Left renal cortex interstitium (tissue), 4 donors: ENCODE measurements at places on chromosomes 12 and 14.

- no peak for DNase-seq
Observed at GRCh38 chr14:32584079-32584478, 255.0 kb downstream of the AKAP6 start.

- no peak for DNase-seq
Observed at GRCh38 chr12:72077111-72077820, 138.6 kb downstream of the TPH2 start.

DNA sequence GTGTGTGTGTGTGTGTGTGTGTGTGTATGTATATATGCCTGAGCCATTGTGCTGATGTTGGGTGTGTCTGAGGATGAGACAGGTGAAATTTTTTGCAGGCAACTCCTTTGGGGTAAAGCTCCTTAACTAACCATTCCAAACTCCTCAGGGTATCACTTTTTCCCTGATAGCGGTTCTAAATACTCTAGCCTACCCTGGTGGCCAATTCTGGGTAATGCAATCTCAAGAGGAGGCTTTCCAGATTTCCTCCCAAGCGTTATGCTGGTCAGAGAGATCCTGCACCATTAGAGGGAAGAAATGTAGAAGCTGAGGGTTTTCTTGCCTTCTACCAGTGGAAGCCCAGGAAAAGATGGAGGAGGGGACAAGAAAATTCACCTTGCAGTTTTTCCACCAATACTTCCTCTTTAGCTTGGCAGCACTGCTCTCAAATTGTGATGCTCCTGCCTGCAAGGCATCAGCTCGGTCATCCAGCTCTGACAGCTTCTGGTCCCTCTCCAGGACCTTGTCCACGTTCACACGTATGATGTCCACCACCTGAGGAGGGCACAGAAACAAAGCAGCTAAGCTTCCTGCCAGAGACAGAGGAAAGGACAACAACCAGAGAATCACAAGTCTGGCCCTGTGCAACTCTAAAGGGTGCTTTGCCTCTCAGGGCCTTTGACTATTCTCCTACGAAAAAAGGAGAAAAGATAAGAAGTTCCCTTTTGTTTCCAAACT is 4.9 kb downstream of the VAMP1 start:
- DNase-seq = peak; percentile 56

DNA sequence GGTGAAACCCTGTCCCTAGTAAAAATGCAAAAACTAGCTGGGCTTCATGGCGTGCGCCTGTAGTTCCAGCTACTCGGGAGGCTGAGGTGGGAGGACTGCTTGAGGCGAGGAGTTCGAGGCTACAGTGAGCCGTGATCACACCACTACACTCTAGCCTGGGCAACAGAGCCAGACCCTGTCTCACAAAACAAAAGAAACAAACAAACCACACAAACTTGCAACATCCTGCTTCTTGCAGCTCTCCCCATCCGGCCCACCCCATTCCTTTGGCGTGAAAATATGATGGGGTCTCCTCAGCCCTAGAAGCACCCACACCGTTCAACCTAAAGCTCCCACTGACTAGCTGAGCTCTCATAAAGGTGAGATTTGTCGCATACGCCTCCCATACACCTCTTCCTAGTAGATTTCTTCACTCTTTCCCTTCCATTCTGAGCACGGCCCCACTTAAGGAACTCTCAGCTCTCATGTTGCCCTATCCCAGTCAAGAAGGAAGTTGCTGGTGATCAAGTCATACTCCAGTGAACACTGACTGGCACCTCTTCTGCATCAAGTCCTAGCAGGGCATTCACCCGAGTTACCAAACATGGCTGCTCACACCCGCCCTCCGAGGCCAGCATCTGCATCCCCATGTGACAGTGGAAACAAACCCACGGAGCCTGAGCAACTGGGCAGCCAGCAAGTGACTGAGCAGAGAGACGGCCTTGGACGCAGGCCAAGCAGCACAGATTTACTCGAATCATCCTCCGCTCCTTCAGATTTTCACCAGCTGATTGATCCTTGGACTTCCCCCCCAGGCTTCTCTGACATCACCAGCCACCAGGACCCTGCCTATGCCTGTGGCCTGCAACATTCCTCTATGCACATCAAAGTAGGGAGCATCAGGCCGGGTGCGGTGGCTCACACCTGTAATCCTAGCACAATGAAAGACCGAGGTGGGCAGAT is 18.9 kb upstream of the CD27 start:
- no peak for DNase-seq

DNA sequence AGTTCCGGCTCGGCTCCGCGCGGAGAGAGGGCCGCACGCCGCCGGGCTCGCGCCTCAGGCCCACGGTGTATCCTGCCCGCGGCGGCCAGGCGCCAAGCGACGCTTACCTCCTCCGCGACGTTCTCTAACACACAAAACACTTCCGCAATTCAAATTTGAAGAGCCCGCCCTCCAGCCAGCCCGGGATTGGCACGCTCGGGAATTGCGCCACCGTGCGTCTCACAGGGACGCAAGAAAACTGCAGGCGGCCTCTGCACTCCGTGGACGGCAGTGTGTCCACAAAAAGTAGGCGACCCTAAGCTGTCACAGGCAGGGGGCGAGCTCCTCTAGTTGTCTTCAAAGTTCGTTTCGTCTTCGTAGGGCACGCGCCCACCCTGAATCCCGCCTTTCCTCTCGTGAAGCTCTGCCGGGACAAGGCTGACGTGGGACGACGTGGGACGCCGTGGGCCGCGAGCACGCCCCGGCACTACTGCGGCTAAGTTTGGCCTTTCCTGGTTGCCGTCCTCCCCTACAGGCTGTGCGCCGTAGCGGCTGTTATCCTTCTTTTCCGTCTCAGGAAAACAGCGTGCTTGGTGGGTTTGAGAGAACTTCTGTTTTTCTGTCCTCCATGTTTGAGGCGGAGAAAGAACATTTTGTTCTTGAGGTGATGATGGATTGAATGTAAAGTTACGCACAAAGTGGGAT is at the start of gene MIS18BP1:
Gene MIS18BP1 (minus strand): TSS at position 133 of the 684 bp plus-strand sequence. CDS start 5,916 bp downstream, outside the sequence.
- peak; percentile 92 for DNase-seq

DNA sequence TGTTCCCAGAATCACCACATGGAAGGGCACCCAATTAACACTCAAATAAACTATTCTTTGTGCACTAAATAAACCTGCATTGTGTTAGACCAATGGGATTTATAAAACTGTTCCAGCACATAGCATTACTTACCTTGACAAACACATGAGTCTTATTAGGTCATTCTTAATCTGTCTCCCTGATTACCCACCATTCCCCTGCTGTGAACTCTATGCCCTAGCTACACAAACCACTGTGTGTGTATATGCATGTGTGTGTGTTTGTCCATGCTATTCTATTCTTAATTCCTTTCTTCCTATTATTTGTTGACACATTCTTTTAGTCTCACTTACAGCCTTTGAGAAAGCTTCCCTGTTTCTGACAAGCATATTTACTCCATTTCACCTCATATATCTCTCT is 303.6 kb upstream of the GARIN6 start:
- DNase-seq = no peak
